ENCODE measurements at places on chromosomes 3 and 15. TPM values are rescaled to one million over a fixed set of nuclear protein-coding genes. Genes with fewer than 3 reads are reported as not detected.

DNA sequence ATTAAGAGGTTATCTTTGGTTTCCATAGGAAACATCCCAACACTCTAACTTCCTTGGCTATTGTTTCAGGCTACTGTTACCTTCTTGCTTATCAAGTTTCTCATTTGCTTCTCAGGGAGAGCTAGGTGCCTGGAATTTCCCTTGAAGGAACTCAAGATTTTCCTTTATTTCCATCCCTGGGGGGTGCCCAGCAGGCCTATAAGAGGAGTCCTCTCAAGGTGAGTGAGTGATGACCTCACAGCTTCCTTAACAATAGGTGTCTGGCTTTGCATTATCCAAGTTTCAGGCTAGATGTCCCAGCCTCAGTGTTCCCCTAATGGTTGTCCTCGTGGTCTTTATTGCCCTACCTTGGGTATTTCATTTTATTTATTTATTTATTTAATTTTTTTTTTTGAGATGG, 12.1 kb upstream of the CTSH start:
- no peak for DNase-seq

- no peak for DNase-seq
These were observed 4.6 kb downstream of the DENND6A start for GRCh38 chr3:57688291-57688690.

The XYLB gene
- 2.5 TPM for total RNA-seq

DNA sequence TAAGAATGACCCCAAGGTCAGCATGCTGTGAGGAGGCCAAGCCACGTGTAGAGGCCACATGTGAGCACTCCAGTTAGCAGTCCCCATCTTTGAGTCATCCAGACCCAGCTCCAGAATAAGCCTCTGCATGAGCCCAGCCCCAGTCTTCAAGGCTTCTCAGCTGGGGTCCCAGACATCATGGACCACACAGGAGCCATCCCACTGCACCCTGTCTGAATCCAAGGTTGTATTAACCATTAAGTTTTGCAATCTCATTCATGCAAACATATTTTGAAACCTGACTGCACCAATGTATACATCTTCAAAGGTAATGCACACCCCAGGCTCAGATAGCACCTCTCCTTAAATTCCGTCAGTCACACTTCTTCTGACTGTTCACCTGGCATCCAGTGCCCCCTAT, 249.1 kb upstream of the CHRNA7 start:
- no peak for DNase-seq

DNA sequence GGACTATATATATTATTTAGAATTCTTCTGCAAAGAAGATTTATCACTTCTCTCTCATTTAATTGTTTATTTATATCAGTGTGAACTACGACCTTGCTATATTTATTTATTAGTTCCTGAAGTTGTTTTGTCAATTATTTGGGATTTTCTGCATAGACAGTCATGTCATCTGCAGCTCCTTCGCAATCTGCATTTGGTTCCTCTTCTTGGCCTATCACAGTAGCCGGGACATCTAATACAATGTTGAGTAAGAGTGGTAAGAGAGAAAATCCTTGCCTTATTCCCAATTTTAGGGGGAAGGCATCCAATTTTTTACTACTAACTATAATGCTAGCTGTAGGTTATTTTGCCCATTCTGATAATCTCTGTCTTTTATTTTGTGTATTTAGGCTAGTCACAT, 39.4 kb downstream of the FOXL2 start:
- DNase-seq, result no peak

DNA sequence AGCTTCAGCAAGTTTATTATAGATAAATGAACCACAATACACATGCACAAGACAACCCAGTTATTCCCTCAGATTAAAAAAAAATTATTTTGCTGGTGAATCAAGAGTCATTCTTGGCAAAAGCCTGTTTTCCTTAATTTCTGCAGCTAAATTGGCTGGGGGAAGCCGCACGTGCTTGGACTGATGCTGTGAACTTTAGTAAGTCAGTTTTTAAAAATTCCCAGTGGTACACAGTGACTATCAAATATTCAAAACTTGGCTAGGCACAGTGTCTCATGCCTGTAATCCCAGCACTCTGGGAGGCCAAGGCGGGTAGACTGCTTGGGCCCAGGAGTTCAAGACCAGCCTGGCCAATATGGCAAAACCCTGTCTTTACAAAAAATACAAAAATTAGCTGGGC, 23.9 kb downstream of the EHD4 start:
- no peak for DNase-seq

GRCh38 chr15:62972814-62973213, 69.7 kb upstream of the TPM1 start:
- DNase-seq, result no peak

DNA sequence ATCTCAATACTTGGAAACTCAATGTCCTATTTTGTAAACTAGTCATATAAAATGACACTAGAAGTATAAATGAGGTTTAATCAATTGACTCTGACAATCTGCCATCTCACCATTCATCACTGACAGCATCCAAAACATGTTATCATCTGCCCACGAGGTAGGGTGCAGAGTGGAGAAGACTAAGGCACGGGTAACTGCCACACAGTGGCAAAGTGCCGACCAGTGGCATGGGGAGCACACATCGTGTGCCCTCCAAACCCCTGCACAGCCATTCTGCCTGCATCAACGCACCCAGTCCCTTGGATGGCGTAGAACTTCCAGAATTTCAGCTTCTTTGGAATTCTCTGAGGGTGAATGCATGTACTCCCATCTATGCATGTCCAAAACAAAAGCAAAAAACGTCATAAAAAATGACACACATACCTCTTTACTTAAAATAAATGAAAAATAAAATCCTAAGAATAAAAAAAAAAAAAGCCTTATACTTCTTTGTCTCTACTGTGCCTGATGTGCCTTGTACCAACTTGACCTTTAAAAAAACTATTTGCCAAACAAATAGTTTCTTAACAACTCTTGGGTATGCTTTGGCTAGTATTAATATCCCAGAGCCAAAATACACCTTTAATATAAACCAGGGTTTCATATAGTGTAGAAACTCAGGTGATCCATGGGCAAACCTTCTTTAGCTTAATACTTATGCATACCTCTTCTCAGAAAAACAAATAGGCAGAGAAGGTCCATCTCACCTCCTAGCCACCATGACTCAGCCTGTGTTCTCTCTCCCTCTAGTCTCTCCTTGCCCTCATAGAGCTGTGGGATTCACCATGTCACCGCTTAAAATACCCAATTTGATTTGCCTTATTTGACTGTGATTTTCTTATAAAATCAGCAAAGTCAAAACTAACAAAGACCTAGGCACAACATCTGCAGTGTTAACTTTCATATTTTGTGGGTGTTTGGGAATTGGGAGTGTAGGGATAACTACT, 12.7 kb downstream of the CPOX start:
- DNase-seq, result no peak

GRCh38 chr3:53044711-53045517, 959 bp downstream of the SFMBT1 start:
- DNase-seq, result peak; percentile 44

The ATP10A gene
- 13.0 TPM for total RNA-seq

DNA sequence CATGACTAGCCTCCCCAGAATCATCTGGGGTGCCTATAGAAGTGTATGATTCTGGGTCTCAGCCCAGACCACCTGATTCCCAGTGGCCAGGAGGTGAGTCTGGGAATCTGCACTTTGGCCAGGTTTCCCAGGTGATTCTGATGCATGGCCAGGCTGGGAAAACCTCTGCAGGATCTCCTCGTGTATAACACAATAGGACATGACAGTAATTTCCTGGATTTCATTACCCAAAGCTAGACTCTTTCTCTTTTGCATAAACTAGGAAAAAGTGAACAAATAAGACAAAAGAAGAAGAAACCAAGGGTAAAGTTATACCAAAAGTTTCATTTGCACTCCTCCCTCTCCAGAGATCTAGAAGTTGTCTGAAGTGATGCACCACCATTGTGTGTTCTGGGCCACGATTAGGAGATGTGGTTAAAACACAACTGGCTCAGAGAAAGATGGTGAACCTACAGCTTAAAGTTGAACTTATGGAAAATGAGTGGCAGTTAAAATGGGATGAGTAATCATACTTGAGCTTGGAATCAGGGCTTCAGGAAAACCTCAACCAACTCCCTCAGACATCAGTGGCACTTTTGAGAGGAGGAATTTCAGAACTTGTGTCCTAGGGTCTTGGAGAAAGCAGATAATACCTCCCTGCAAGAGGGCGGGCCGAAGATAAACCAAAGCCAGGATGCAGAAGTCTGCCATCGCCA, 109.2 kb upstream of the LRTM1 start:
- DNase-seq, result no peak

- DNase-seq, result no peak
These were observed 26.3 kb downstream of the CCDC13 start for GRCh38 chr3:42746455-42747450.

DNA sequence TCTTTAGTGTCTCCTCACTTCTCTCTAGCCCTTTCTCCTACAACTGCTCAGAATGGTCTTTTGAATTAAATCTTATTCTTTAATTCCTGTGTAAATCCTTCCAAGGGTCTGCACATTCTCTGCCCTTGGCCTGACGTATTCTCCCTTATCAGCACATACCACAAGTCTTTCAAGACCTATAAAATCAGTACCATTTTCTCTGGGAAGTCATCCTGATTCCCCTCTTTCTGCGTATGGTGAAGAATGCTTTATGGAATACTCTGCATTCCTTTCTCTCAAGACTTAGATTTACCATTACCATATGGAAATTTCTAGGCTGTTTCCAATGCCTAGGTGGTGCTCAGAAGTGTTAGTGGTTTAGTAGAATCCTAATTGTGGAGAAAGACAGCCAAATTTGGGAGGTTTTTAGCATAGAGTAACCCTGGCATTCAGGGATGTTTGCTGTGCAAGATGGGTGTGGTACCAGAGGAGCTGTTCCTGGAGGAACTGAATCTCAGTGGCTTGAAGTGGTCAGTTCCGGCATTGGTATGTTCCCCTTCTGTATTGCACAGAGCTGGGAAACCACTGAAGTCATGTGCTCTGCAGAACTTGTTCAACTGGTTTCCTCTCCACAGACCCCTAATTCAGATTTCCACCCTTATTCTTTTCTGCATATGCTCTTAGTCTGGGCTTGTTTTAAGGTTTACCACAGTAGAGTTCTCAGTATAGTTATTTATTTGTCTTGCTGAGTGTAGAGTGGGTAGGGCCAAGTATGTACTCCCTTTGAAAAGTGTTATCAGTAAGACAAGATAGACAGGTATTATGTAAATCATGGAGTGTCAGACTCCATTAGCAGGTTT, 24.5 kb downstream of the IQGAP1 start:
- DNase-seq, result no peak
